Activated T-helper 1 cell treated with anti-CD3 and anti-CD28 coated beads, Interleukin-2, amount 50 U/mL, for 16 hours (primary cell): ENCODE measurements at places on chromosomes 3 and 15.

DNA sequence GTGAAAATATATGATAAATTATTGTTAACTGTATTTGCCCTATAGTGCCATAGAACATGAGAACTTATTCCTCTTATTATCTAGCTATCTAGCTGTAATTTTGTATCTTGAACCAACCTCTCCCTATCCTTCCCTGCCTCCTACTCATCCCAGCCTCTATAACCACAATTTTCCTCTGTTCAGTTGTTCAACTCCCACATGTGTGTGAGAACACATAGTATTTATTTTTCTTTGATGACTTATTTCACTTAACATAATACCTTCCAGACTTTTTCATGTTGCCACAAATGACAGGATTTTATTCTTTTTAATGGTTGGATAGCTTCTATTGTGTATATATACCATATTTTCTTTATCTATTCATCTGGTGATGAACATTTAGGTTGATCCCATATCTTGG is 85.4 kb upstream of the SUCLG2 start:
- no peak for DNase-seq

- DNase-seq, result no peak
Measured at GRCh38 chr15:78129077-78129750, 2.0 kb downstream of the CIB2 start.

DNA sequence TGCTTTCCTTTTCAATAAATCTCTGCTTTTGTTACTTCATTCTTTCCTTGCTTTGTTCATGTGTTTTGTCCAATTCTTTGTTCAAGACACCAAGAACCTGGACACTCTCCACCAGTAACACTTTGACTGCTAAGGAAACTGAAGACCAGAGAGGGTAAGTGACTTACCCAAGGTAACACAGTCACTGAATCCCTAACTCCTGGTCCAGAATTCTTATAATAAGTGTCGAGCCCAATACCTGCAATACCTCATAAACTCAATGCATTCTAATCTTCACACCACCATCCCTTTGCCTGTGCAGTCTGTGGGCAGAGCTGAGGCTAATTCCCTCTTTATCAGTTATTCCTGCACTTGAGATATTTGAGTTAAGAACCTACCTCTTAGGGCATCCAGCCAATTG is 237.8 kb downstream of the UACA start:
- DNase-seq, result no peak

DNA sequence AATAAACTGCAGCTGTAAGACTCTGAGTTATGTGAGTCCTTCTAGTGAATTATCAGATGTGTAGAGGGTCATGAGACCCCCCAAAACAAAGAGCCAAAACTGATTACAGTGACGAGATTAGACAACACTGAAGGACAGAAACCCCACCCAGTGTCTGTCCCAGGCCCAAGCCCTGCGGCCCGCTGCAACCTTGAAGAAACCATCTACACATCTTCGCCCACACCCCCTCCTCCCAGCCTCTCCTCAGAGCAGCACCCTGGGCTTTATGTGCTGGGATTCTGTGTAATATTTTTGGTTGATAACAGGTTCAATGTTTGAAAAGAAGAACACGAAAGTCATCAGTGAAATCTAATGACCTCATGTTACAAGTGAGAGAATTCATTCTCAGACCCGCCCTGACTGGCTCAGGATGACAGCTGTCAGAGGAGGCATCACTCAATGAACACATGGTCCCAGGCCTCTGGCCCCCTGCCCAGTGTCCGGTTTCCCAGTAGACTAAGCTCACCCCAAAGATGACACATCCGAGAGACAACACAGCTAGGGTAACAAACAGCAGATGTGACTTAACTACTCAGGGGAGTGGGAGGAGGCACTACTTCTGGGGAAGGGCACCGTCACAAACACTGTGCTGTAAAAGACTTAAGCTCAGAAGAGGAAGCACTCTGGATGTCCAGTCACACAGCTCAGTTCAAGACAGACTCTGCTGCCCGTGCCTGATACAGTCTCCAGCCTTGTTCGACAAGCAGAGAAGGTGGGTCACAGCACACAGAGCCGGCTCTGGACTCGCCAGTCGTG is 48.9 kb downstream of the NIPA2 start:
- DNase-seq, result no peak

- DNase-seq, result no peak
Measured at GRCh38 chr3:115975353-115975752, 352.0 kb downstream of the GAP43 start.

DNA sequence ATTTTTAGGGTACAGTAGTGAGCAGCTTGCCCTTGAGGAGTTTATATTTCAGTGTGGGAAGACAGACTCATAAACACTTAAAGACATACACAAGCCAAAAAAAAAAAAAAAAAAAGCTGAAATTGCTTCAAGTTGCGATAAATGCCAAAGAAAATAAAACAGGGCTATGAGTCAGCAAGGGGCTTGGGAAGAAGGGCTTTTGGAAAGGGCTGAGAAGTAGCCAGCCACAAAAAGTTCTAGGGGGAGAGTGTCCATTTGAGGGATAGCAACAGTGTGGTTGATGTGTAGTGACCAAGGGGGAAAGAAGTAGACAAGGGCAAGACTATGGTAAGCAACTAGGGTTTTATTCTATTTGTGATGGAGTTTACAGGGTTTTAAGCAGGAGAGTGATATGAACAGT is 185.5 kb downstream of the ADAMTS9 start:
- DNase-seq, result no peak

- no peak for DNase-seq
Measured at GRCh38 chr15:82571722-82572222, 31.5 kb upstream of the RPS17 start.

- no peak for DNase-seq
Measured at GRCh38 chr15:92454555-92455105, 60.9 kb downstream of the ST8SIA2 start.

DNA sequence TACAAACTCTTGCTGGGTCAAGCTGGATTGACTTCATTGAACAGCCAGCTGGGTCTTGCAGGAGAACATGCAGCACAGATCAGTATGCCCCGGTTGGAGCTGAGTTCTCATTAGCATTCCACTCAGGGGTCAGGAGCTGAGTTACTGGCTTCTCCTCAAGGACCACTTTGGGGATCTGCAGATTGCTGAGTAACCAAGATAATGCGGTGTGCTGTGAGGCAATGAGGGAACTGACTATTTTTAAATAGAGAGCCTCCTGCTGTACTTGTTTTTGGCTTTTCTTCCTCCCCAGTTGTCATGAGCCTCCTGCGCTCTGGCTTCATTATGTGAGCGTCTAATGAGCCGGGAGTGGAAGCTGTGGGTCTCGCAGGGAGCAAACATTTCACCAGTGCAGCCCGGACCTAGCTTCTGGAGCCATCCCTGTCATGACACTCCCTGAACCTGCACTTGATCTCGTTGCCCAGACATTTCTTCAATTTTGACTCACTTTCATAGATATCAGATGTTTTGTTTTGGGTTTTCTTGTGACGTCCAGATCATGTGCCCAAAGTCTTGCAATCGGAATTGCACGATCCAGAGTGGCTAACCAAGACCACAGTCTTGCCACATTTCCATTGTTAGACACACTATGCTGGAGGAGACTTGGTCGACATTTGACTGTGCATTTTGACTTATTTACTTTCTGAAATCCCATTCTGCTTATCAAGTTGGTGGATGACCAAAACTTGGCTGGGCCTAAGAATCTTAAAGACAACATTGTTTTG is 327.2 kb downstream of the LRTM1 start:
- no peak for DNase-seq

- no peak for DNase-seq
Measured at GRCh38 chr3:115671761-115672455, 48.6 kb downstream of the GAP43 start.

DNA sequence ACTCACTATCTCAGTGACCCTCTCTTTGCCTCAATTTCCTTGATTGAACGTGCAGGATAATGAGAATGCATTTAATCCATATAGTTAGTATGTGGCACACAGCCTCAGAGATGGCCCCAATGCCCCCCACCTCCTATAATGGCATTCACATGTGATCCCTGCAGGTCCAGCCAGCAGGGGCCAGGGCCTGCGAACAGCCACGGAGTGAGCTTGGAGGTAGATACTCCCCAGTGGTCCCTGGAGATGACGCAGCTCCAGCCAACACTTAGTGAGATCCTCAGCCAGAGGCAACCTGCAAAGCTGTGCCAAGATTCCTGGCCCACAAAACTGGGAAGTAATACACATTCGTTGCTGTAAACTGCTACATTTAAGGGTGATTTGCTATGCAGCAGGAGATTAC is 184.9 kb upstream of the NSMCE3 start:
- no peak for DNase-seq

DNA sequence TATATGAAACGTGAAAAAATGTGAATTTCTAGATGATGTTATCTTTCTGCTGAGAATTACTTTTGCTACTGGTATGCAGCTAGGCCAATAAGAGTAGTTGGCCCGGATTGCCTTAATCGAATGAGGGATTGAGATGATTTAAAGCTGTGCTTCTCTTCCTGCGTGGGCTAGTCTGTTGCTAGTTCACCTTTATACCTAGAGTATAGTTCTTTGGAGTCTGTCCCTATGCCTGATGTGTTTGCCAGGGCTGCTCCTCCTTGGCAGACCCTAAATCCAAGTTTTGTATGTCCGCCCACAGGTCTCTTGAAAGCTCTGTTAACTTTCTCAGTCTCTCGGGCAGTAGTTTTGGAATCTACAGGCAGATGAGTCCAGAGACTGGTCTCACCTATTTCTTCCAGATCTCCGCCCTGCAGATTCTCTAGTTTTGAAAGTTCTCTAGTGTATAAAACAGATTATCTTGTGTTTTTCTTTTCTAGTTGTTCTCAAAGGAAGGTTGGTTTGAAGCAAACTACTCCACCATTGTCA is 64.9 kb downstream of the MEF2A start:
- no peak for DNase-seq

- DNase-seq, result no peak
Measured at GRCh38 chr3:20852712-20853111, 666.7 kb upstream of the SGO1 start.

DNA sequence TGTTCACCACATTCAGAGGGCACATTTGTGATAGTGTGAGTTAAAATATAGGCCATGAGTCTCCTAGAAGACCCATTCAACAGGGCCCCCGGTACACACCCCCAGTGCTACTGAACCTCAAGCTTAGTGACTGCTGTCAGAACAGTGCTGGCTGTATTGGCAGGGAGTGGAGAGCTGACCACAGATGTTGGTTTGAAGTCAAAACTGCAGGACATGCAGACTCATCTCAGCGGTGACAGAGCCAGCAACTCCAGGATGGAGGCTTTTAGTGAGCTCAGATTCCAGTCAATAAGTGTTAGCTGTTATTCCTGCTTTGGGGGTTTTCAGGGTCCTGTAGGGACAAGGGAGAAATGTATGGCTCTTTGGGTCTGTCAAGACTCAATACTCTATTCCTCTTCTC is 29.1 kb downstream of the PRR20G start:
- DNase-seq, result no peak

- no peak for DNase-seq
Measured at GRCh38 chr15:33157371-33158037, 37.0 kb downstream of the FMN1 start.

- DNase-seq, result no peak
Measured at GRCh38 chr3:167876620-167877281, 141.2 kb downstream of the SERPINI1 start.

GRCh38 chr15:65207280-65207840 is 3.9 kb downstream of the CILP start:
- DNase-seq, result no peak

- no peak for DNase-seq
Measured at GRCh38 chr3:187040516-187041361, 98.6 kb downstream of the RPL39L start.

GRCh38 chr15:68599560-68600071 is 20.8 kb downstream of the CORO2B start:
- DNase-seq, result no peak

DNA sequence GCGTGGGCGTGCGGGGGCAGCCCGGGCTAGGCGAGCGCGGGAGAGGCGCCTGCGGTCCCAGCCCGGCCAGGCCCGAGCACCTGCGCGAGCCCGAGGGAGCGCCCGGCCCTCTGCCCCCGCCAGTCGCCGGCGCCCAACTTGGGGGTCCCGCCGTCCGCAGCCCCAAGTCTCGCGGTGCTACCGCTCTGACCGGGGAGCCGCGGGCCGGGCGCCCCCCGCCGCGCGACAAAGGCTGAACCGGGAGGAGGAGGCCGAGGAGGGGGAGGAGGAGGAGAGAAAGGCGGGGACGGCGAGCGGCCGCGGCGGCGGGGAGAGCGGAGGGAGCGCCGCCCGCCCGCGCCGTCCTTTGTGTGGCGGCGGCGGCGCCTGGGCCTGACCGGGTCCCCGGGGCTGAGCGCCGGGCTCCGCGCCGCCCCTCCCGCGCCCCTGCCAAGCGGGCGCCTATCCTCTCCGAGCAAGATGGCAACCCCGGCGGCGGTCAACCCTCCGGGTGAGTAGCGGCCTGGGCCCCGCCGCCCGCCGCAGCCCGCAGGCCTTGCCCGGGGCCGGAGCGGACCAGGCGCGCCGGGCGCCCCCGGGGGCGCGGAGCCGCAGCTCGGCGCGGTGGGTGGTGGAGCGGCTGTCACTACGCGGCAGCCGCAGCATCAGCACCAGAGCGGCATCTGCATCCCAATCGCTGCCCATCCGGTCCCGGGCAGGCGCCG is at the start of gene ARNT2:
Gene ARNT2 (plus strand): TSS at position 326 of the 704 bp plus-strand sequence. CDS start 134 bp downstream, at position 460.
- DNase-seq, result no peak

GRCh38 chr3:41223691-41224090 is 24.4 kb downstream of the CTNNB1 start:
- DNase-seq, result no peak

DNA sequence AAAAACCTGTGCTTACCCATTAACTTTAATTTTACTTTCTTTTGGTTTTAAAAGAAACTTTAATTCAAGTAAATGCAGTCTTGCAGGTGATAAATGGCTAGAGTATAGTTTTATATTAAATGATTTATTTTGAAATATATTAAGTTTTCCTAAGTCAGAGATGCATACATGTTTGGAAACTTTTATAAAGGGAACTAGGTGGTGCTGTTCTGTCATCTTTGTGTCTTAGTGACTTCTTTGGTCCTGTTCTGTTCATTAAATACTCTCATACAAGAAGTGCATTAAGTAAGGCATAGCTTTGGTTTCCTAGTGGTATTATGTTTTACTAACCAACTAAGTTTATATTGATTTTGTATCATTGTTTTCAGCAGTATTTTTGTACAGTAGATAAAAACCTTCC is 15.6 kb downstream of the CADM2 start:
- DNase-seq, result no peak

DNA sequence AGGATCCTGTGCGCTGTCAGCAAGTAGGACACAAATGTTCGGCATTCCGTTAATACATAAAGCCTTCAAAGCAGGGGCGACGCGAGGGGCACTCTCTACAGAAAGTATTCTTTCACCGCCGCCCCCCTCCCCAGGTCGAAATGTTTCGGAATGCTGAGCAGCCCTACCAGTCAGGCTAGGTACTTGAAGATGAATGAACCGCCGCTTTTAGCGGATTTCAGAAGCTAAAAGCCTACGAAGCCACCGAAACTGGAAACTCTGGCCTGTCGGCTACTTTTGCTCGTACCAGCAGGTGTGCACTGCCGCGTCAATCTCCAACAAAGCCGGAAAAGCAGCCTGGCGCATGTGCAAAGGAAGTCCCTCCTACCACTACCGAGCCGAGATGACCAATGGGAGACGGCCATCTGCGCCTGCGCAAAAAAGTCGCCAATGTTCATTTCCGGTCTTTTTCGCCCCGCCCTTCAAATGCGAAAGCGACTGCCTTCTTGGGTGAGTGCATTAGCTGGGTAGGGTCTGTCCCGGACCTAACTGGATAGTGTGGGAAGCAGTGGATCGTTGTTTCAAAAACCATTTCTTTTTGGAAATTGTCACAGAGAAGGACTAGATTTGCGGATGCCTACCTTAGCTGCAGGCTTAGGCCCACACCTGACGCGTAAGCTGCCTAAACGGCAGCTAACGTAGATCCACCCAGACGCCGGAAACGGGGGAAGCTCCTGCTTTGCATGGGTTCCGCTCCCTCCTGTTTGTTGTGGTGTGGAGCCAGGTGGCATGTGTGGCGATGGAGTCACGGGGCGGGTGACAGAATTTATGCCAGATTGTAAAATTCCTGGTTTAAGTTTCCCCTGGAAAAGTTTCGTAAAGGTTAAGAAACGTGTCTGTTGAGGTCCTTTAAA is at the start of gene WDR5B:
Gene WDR5B (minus strand): TSS at position 301 of the 893 bp plus-strand sequence. CDS start 534 bp downstream, outside the sequence.
- peak; percentile 98 for DNase-seq
